T-helper 17 cell (primary cell): ENCODE measurements at places on chromosomes 16 and 17. TPM values are rescaled to one million over a fixed set of nuclear protein-coding genes. Genes with fewer than 3 reads are reported as not detected.

DNA sequence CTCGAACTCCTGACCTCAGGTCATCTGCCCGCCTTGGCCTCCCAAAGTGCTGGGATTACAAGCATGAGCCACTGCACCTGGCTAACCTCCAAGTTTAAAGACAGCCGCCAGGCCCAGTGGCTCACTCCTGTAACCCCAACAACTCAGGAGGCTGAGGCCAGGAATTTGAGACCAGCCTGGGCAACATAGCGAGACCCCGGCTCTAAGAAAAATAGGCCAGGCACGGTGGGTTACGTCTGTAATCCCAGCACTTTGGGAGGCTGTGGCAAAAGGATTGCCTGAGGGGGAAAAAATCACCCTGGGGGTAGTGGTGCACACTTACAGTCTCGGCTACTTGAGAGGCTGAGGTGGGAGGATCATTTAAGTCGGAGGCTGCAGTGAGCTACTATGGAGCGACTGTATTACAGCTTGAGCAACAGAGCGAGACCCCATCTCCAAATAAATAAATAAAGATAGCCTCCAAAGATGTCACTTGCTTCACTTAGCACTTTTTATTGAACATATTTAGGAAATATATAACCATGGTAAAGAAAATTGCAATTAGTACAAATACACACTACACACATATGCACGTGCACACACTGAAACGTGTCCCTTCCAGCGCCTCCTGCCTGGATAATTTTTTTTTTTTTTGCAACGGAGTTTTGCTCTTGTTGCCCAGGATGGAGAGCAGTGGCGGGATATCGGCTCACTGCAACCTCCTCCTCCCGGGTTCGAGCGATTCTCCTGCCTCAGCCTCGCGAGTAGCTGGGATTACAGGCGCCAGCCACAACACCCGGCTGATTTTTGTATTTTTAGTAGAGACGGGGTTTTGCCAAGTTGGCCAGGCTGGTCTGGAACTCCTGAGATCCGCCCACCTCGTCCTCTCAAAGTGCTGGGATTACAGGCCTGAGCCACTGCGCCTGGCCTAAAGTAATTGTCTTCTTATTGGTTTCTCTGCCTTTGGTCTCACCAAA, 1.4 kb upstream of the BCKDK start:
- DNase-seq: no peak

DNA sequence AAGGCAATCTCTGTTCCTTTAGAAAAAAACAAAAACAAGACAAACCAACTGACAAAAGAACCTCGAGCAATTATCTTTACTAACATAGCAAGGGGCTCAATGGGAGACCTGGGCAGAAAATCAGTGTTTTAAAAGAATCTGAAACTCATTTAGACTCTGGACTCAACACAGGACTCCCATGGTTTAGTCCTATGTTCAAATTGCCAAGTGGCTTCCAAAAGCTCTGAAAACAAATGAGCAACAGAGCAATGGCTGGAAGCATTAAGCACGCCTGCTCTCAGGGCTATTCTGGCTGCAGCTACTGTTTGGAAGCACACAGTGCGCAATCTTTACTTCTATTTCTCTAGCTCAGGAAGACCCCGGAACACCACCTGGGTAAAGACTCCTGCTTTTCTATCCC, 162.0 kb downstream of the AATF start:
- no peak for DNase-seq

DNA sequence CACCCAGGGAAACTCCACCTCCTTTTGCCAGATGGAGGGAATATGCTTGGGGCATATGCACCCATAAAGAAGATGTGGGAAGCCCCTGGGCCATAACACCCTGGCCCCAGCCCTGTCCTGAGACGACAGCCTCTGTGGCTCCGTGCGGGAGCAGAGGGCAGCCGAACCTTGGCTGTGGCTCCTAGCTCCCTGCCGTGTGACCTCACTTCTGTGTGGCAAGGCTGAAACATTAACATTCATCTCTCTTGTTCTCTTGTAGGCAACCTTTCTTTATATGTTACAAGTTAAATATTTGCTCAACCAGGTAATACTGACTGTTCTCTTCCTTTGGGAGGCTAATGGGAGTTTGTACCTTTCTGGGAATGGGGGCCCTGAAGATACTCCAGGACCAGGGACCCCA, 17.5 kb downstream of the SLC47A1 start:
- DNase-seq: no peak

DNA sequence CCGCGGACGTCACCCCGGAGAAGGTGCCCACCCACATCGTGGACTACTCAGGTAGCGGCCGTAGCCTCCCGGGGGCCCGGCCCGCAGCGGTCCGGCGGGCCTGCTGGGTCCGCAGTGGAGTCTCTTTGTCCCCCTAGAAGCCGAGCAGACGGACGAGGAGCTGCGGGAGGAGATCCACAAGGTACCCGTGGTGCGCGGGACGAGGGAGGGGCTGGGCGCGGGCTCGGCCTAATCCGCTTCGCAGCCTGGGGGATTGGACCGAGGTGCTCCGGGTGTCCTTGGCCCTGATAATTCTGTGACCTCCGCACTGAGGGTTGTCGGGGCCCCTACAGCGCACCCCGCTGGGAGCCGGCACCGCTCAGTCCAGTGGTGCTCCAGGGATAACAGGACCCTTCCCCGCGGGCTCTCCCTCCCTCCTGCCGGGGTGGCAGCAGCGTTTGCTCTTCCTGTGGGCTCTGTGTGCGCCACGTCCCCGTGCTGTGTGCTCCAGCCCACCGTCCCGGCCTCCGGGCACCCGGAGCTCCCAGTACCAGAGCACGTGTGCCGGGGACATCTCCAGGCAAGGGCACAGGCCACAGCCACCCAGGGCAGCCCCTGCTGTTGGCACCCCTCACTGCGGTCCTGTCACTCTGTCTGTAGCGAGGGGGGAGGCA, 713 bp downstream of the RHOT2 start:
- DNase-seq: no peak

- DNase-seq: no peak
Measured at GRCh38 chr17:3988297-3989040, 24.2 kb upstream of the ATP2A3 start.

Gene HOXB8
- total RNA-seq: not detected

Gene FAM20A
- total RNA-seq: not detected

Gene DPEP3
- total RNA-seq: 0.22 TPM
